ENCODE measurements at places on chromosomes 2 and 18.

DNA sequence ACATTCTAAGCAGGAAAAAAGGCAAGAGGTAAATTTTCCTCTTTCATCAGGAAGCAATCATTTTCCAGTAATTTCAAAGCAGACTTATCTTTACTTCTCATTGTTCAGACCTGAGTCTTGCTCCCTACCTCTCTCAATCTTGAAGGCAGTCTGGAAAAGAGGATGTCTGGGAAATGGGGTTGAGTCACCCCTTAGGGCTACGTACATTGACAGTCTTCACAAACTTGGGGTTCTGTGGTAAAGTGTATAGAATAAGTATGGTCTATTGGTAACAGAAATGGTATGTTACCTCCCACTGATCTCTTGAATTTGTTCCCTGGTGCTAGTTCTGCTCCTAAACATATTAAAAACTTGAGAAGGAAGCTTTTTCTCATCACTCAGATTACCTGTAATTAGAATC, 361.3 kb downstream of the SS18 start:
- DNase-seq, result no peak

DNA sequence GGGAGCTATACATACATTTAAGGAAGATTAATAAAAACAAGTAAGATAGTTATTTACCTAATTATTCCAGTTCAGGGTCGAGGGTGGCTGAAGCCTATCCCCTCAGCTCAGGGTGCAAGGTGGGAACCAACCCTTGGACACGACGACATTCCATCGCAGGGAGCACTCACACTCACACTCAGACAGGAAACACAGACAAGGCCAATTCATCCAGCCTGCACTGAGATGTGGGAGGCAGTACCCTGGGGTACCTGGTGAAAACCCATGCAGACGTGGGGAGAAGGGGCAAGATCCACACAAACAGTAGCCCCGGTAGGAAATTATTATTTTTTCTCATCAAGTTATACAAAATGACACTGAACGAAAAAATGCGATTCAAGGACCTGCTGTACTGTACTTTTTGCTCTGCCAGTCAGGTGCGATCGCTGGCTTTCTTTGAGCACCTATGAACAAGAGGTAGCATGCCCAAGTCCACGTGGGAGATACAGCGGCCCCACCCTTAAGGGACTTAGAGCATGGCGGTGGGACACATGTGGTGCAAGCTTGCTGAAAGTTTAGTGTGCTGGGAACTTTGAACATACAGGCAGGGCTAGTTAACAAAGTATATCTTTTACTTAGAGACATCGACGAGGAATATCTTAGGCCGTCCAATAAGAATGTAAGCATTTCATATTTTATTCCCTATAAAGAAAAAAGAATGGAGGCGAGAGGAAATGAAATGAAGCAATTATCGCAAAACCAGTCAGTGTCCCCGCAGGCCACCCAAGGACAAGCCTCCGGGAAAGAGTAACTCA, 624 bp downstream of the METTL8 start:
- peak; percentile 77 for DNase-seq

- no peak for DNase-seq
Measured at GRCh38 chr2:221775096-221775495, 203.0 kb upstream of the EPHA4 start.

GRCh38 chr18:59744271-59744721, 47.1 kb upstream of the CCBE1 start:
- no peak for DNase-seq

- no peak for DNase-seq
Measured at GRCh38 chr2:59665021-59665420, 888.4 kb downstream of the BCL11A start.

GRCh38 chr2:191311-192190, 72.3 kb downstream of the SH3YL1 start:
- DNase-seq, result no peak

GRCh38 chr2:109529532-109530449, 84.0 kb downstream of the SEPTIN10 start:
- no peak for DNase-seq

- no peak for DNase-seq
Measured at GRCh38 chr2:177044671-177045070, 167.9 kb upstream of the HNRNPA3 start.

- no peak for DNase-seq
Measured at GRCh38 chr2:32932825-32933755, 13.7 kb upstream of the LTBP1 start.

DNA sequence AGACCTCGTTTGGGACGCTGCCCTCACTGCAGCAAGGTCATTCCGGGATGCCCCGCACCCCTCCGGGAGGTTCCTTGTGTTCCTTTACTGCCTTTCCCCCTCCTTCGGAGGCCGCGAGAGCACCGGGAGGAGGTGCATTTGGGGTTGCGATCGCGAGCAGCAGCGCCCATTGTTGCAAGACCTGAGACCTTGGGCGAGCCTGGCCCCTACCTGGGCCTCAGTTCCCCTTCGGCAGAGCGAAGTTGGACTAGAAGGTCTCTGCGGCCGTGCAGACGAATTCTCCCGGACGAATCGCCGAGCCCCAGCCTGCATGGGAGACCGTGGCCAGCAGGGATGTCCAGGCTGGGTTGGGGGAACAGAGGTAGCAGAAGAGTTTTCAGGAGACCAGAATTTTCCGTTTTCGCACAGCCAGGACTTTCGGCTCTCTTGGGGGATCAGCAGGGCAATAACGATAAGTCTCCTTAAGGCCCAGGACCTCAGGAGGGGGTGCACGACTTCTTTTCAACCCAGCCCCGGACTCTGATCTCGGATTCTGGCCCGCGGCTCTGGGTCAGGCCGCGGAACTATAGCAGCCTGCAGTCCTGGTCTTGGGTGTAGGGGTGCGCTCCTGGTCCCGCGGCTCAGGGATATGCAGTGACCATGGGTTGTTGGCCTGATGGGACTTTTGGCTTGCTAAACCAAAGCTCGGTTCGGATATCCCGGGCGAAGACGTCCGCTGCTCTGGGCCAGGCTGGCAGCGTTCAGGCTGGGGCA, 2.8 kb downstream of the GDF7 start:
- DNase-seq, result no peak

GRCh38 chr2:218863021-218863520, 3.5 kb downstream of the WNT6 start:
- no peak for DNase-seq

DNA sequence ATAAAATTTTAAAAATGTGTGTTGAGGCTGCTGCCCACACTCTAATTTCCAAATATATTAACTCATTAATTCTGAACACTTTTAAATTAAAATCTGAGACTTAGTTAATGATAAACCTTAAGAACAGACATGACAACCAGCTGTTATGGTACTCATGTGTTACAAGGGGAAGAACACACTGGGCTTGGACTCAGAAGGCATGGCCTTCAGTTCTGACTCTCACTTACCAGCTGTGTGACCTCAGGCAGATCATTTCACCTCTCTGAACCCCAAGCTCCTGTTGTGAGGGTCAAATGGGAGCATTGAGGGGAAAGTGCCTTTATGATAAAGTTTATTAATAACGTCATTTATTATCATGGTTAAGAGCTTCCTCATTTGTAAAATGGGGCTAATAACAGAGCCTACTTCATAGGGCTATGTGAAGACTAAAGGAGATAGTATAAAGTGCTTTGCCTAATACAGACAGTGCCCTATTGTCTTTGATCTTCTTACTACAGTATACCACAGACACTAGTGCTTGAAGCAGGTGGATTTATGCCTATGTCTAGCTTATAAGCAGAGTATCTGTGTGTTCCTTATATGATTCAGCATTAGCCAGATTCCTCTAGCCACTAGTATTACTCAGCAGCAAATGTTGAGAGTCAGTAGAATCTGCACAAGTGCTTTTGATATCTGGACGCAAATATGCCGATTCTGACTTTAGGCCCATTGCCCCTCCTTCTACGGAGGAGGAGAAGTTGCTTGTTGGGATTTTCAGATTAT, 99.6 kb downstream of the SGPP2 start:
- no peak for DNase-seq

- DNase-seq, result no peak
Measured at GRCh38 chr2:109467701-109468100, 146.1 kb downstream of the SEPTIN10 start.

Data from activated CD8-positive, alpha-beta T cell treated with anti-CD3 and anti-CD28 coated beads for 36 hours (primary cell).